ENCODE measurements at places on chromosomes 7 and 10.

DNA sequence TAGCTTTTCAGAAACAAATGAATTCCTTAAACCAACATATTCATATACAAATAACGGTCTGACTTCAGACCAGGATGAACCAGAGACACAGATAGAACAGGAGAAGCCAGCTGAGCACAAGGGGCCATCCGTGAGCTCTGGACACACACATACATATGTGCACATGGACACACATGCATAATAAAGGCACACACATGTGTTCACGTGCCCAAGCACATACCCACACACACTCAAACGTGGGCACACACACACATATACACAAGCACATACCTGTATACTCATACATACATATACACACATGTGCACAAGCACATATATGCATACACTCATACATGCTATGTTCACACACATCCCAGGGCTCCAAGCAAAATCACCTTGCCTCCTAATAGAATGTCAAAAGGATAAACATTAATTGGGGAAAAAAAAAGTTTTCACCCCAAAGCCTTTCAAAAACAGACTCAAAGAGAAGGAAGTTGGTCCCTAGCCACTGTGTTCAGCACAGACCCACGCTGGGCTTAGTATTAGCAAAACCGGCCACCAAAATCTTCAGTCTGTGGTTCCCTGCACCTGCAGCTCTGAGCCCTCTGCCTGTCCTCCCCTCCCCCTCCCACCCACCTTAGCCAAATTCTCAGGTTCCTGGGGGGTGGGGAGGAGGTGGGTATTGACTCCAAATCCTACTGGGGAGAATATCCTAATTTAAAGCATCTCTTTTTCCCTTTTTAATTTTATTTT, 100.4 kb upstream of the MACROH2A2 start:
- no peak for DNase-seq

DNA sequence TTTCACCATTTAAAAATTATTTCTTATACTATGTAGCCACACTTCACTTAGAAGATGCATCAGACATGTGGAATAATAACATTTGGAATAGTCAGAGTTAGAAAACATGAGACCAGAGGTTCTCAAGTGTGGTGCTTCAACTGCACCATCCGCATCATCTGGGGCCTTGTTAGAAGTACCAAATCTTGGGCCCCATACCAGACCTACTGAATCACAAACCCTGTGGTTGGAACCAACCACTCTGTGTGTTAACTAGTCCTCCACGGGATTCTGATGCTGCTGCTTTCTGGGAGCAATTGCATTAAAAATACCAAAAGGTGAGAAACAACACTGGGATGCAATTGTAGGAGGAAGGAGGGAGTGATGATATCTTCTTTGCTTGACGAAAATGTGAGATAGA, 125.2 kb downstream of the GNAT3 start:
- no peak for DNase-seq

- no peak for DNase-seq
Observed at GRCh38 chr7:114422507-114423501, 8.2 kb downstream of the FOXP2 start.

GRCh38 chr7:119065966-119066365, 841.5 kb downstream of the ANKRD7 start:
- DNase-seq, result no peak

GRCh38 chr10:45421221-45422097, 47.4 kb downstream of the ALOX5 start:
- DNase-seq, result peak; percentile 26

- DNase-seq, result no peak
Observed at GRCh38 chr7:70574970-70575799, 556.8 kb upstream of the GALNT17 start.

DNA sequence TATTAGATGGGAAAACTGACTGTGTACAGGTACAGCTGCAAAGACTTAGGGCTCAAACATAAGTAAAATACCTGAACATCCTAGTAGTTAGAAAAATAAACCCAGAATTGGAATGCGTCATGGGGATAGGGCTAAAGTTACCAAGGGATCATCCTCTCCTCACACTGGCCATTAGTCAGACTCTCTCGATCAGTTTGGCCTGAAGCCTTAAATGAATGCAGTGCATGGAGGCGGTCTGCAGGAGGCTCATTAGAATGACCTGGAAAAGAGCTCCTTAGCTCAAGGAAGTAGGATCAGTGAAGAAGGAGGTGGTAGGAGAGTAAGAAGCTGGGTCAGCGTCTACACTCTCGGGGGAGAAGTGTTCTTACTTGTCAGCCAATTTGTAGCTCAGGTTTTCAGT, 35.3 kb downstream of the DENND2A start:
- DNase-seq, result no peak

DNA sequence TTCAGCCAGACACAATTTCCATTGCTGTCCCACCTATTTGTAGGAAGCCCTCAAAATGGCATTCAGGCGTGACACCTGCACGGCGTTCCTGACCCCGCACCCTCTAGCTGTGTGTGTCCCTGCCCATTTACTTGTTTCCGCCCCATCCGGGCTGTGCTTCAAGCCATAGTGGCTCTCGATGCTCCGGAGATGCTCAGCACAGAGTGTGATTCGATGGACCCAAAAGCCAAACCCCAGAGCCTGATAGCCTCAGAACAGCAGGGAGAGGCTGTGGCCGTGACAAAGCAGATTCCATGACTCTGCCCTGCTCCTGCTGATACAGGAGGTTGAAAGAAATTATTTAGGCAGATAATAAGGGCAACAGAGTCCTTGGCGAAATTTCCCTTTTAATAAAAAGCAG, 13.4 kb downstream of the BUD31 start:
- DNase-seq, result no peak

DNA sequence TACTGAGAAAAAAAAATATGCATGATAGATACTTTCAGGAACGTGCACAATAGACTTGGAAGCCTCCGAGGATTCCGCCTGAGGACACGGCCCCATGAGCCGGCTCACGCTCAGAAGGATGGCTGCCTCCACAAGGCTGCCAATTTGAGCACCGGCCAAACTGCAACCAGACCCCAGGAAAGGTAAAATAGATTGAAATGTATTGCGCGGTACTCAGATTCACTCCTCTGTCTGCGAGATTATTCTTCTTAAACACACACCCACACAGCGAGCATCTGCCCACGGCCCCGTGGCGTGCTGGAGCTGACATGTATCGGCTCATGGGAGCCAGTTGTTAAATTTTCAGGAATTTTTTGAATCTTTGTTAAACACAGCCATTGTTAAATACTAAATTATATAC, 653.2 kb upstream of the MKI67 start:
- DNase-seq, result no peak

Measured in naive thymus-derived CD4-positive, alpha-beta T cell (primary cell).